ENCODE measurements at places on chromosomes 5 and 9.

GRCh38 chr5:2488593-2488992 lies 262.9 kb downstream of the IRX2 start:
- DNase-seq: no peak

DNA sequence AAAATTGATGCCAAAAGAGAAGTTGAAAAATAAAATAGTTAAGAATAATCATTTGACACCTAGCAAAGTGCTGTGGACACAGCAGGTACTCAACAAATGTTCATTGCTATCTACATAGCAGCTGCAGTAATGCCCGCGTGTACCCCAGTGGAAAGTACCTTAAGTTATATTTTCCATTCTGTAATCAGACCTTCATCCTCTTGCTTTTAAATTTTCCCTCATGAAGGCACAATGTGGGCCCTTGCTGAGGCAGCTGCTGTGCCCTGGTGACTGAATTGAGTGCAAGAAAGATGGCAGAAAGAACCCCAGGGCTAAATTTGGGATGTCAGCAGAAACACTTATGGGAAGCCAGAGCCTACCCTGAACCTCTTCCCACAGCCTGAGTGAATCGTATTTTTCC lies 65.9 kb downstream of the CYFIP2 start:
- DNase-seq: no peak

DNA sequence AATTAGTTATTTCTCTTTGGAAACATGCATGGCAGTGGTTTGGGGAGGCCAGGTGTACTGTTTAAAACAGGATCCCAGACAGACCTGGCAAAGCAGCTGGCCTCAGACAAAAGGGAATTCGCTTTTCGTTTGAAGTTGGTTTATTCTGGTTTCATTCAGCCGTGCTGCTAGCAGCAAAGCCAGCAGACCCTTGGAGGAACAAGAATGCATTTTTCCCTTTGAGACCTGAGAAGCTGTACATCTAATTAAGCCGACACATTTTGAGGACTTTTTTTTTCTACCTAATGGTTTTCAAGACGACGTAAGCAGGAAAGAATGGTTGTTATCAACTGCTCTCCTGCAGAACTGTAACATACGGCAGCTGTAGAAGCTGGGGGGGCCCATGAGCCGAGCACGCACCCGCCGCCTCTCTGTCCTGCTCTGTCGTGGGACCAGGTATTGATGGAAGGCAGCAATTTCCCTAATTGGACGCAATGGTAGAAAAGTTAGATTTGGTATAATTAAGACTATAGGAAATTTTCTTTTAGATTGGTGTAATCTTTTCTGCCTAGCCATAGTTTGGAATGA lies 13.6 kb downstream of the PLEKHG4B start:
- DNase-seq: peak; percentile 42

DNA sequence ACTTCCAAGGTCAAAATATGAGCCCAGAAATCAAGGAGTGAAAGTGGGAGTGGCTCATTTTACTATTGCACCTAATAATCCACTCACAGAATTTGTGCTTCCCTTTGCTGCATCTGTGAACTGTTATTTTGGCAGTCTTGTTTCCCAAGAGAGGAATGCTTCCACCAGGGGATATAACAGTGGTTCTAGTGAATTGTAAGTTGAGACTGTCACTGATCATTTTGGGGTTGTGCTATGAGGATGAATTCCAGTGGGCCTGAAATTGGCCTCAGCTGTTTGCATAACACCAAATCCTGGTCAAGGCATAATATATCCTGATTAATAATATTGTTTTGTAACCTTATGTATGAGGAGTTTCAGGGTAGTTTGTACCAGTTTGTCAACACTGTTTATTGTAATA lies 14.4 kb downstream of the FAM200C start:
- DNase-seq: no peak

DNA sequence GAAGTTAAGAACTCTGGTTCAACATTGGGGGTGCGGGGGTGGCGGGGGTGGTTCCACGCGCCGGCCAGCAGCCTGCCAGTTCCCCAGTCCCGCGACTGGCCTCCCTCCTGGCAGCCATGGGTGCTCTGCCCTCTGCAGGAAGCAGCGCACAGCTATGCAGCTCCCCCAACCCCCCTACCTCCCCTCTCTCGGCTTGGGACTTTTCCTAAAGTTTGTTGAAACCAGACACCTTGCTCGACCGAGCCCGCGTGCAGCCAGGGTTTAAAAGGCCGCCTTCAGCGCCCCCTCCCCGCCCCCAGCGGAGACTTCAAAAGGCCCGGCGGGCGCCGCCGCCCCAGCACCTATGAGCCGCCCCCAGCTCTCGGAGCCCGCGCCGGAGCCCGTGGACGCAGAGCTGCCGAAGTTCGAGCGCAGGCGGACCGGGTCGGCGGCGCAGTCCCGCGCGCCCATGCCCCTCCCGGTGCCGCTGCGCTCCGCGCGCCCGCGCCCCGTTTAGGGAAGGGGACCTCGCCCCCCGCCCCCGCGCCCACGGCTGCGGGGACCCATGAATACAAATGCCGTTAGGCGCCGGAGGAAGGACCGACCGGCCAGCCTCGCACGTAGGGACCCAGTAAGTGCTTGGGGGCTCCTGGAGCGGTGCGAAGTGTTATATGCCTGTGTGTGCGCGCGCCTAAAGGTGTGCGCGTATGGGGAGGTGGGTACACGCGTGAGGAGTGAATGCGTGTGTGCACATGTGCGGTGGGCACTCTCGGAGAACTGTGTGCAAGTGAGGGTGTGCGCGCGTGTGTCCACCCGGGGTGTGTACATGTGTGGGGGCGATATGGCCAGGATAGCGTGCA lies 1.4 kb upstream of the COL27A1 start:
- peak; percentile 74 for DNase-seq

DNA sequence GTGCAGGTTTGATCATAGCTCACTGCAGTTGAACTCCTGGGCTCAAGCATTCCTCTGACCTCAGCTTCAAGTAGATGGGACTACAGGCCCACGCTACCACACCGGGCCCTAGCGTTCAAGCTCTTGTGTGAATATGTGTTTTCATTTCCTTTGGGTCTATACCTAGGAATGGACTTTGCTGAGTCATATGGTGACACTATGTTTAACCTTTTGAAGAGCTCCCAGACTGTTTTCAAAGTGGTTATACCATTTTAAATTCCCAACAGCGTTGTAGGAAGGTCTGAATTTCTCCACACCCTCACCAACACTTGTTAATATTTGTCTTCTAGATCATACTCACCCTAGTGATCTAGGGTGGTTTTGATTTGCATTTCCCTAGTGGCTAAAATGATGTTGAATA lies 33.5 kb downstream of the FAF2 start:
- no peak for DNase-seq

- DNase-seq: no peak
Measured at GRCh38 chr9:95874989-95875304, 544 bp upstream of the ERCC6L2 start.

GRCh38 chr9:134662143-134662876 lies 20.7 kb downstream of the COL5A1 start:
- peak; percentile 74 for DNase-seq

GRCh38 chr9:16870596-16871335 lies at the start of gene BNC2:
Gene BNC2, minus strand, starts transcription at chr9:16870670. Its CDS starts 22 bp downstream, at chr9:16870648.
- DNase-seq: peak; percentile 88

- no peak for DNase-seq
Measured at GRCh38 chr5:5364932-5365331, 57.5 kb upstream of the ICE1 start.

DNA sequence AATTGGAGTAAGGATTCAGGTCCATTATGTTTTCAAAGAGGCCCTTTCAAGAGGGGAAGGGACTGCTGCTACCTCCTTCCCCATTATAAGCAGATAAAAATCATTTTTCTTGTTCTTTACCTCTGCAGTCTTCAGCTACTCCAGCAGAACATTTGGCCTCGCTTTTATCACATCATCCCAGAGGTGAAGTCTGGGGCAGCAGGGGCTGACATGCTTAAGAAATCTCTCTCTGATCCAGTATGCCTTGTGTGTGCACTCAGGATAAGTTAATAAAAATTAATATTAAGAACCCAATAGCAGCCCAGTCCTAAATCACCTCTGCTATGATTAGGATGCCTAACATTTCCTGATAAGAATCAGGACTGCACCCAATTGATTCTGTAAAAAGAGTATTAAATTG lies 306.9 kb upstream of the NREP start:
- peak; percentile 12 for DNase-seq

DNA sequence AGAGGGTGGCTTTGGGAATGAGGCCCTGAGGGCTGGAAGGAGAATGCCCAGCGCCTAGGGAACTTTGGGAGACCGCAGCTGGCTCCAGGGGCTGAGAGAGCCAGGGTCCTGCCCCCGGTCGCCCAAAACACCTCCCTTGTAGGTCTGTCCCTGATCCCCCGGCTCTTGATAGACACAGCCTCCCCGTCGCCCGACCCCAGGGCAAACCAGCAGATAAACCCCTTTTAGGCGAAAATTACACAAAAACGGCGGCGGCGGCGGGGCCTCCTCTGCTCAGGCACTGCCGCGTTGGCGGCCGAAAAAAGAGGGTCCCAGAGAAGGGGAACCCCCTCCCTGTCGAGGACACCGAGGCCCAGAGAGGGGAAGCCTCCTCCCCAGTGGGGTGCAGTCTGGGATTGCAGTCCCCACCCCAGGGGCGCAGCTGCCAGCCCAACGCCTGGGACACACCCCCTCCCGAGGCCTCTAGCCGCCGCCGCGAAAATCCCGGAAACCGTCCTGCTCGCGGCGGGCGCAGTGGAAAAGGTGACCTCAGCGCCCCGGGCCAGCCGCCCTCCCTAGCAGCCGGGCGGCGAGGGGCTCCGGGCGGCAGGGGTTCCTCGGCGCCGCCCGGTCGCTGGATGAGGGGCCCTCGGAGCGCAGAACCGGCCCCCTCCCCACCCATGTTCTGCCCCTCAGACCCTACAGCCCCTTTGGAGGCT lies 3.1 kb upstream of the BARX1 start:
- DNase-seq: peak; percentile 69

GRCh38 chr5:99973779-99974178 lies 561.4 kb upstream of the FAM174A start:
- DNase-seq: peak; percentile 16

Measured in eye (tissue), 1 donor.